ENCODE measurements at places on chromosomes 16 and 17.

GRCh38 chr17:60107526-60108257 is 29.0 kb upstream of the HEATR6 start:
- no peak for DNase-seq

DNA sequence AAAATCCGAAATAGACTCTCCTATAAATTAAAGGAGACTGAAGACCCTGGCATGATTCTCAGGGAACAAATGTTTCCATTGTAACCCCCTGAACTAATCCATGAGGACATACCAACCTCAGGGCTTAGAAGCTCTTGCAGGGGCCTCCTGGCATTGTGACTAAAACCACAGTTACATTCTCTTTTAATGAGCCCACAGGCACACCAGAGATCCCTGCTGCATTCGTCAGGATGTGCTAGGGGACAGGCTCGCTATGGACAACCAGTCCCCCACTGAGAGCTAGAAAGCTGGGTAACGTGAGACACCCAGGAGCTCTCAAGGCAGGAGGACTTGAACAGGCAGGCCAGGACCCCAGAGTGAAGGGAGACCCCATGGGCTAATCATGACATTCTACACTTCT is 140.6 kb upstream of the TNRC6C start:
- no peak for DNase-seq

- no peak for DNase-seq
Measured at GRCh38 chr16:84255050-84255810, 15.4 kb upstream of the KCNG4 start.

GRCh38 chr16:57042157-57043111 is 49.9 kb upstream of the CPNE2 start:
- DNase-seq: peak; percentile 67

DNA sequence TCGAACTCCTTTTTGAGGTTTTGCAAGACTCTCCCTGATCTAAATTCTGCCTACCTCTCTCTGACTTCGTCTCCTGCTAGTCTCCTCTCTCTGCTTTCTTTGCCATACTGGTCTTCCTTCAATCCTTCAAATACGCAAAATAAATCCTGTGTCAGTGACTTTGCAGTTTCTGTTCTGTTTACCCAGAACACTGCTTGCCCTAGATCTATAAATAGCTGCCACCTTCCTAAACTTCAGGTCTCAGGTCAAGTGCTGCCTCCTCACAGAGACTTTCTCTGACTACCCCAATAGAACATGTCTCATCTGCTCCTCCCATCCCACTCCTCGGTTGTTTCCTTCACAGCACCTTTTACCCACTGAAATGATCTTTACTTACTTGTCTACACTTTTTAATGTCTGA is 78.9 kb downstream of the TRIM37 start:
- no peak for DNase-seq

- no peak for DNase-seq
Measured at GRCh38 chr17:22512997-22513538, 820.7 kb downstream of the KCNJ18 start.

DNA sequence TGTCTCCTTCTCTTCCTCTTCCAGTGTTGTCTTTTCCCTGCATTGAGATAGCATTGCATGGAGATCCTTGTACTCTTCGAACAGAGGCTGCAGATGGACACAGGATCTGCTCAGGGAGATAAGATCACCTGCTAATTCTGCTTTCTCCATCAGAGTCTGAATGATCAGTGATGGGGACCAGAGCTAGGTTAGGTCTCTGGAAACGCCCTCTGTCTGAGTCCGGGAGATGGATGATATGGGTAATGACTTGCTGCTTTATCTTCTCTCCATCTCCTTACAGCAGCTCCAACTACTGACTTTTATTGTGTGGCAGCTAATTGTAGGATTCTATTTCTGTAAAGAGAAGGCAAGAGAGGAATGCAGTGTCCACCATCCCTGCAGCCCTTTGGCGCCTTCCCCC is 435.6 kb downstream of the WWOX start:
- DNase-seq: no peak

GRCh38 chr16:8489580-8489979 is 100.7 kb downstream of the TMEM114 start:
- no peak for DNase-seq

DNA sequence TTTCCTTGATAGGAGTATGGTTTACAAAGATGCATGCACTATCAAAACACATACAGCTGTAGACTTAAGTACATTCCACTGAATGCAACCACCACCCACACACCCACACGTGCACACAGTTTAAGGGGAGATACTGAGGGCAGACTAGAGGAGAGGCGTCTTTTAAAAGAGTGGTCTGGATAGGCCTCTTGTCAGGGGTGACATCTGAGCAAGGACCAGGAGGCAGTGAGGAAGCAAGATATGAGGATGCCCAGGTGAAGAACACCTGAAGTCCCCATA is 12.6 kb downstream of the MPHOSPH6 start:
- no peak for DNase-seq

GRCh38 chr17:73308017-73308823 is 3.6 kb downstream of the CDC42EP4 start:
- DNase-seq: no peak

- no peak for DNase-seq
Measured at GRCh38 chr17:48326310-48326709, 103.7 kb downstream of the SKAP1 start.

- no peak for DNase-seq
Measured at GRCh38 chr16:84546669-84547545, 42.4 kb upstream of the MEAK7 start.

GRCh38 chr16:66950437-66950836 is 10.6 kb upstream of the CES3 start:
- DNase-seq: no peak

DNA sequence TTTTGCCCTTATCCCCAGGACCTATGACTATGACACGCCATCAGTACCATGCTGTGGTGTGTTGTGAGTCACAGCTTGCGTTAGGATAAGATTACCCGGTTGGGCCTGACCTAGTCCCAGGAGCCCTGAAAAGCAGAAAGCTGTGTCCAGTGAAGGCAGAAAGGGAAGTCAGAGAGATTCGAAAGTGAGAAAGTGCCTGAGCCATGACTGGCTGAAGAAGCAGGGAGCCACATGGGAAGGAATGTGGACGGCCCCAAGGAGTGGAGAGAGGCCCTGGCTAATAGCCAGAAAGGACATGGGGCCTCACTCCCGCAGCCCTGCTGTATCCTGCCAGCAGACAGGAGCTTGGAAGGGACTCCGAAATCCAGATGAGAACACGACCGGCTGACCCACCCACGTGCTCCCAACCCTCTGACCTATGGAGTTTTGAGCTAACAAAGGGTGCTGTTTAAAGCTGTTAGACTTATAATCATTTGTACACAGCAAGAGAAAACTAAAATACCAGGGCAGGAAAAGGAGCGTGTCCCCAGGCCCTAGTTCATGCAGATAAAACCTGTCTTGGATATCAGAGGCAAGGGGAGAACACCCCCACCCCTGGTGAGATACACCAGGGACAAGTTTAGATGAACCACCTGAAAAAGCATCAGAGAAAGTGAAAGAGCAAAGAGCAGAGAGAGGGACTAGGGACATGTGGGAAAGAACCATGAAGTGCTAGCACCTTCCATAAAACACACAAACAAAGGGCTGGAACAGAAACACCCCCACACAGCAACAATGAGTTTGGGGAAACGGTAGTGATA is 115.3 kb downstream of the SLC39A11 start:
- DNase-seq: no peak

DNA sequence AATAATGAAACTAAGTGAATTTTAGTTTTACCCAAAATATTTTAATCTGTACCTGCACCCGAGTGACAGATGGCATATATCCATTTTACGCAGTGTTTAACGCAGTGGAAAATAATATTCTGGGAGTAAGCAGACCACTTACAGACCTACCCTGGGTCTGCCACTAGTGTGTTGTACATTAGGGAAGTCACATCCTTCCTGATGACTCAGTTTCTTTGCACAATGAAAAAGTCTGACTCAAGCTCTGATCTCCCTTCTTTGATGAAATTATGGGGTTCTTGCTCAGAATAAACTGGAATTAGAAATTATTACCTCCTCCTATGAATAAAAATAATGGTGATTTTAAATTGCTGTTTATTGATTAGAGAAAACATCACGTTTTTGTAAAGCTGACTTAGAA is 123.2 kb upstream of the AXIN2 start:
- no peak for DNase-seq

DNA sequence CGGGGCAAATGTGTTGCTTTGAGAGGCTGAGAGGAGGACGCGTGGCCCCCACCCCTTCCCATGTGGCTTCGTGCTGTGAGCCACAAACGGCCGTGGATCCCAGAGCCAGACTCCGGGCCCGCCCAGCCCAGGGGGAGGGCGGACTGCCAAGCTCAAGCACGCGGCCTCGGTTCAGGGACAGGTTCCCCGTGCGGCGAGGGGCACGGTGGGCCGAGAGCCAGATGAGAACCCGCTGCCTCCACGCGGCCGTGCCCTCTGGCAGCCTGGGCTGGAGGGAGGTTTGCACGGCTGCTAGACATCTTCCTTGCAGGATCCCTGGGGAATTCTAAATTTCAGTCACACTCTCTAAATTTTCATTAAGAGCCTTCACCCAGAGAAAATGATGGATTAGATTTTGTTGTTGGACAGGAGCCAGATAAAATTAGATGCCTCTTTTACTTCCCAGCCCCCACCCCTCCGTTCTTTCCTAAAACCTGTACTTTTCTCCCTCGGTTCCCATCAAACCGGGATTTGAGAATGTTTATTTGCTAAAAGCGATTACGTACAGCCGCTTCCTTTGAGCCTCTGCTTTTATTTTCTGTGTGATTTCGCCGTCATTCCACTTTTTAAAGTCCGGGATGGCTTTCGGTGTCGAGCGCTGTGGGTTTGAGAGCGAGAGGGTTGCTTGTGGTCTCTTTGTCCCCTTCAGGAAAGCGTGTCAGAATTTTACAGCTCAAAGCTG is 25.0 kb upstream of the GNG13 start:
- DNase-seq: no peak

GRCh38 chr16:20899477-20900298 is 470 bp downstream of the DCUN1D3 start:
- no peak for DNase-seq

GRCh38 chr17:35596530-35597233 is 9.6 kb downstream of the AP2B1 start:
- no peak for DNase-seq

GRCh38 chr16:77191259-77191969 is 424 bp downstream of the MON1B start:
- peak; percentile 38 for DNase-seq

GRCh38 chr17:74582633-74583032 is 9.4 kb downstream of the CD300LD start:
- DNase-seq: no peak

- DNase-seq: no peak
Measured at GRCh38 chr17:27612160-27612770, 18.7 kb upstream of the LGALS9 start.

GRCh38 chr16:79006765-79007164 is 593.8 kb downstream of the MAF start:
- no peak for DNase-seq

DNA sequence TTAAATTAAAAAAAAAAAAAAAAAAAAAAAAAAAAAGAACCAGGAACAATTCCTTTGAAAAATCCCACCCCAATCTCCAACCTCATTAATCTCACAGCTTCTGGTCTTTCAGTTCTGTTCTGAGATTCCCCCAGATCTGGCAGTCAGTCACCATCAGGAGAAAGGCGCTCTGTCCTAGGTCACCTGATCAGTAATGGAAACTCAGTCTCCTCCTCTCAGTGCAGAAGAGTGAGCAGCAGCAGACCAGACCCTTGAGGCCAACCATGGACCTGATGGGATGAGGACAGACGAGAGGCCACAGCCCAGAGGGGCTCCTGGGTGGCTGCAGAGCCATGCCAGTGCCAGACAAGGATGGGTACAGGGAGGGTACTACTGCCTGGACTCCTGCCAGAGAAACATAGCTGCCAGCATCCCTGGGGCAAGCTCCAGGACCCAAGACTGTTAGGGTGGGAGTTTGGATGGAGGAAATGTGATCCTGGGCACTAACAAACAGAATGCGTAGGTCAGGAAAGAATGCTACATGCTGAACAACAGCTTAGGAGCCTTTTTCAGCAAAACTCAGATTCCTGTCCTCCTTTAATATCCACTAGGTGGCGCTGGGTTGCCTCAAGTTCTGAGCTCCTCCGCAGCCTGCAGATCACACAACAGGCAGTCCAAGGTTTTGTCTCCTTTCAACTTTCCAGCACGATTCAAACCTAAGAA is 28.7 kb downstream of the MPG start:
- peak; percentile 38 for DNase-seq
